ENCODE measurements at places on chromosomes 3 and 15.

DNA sequence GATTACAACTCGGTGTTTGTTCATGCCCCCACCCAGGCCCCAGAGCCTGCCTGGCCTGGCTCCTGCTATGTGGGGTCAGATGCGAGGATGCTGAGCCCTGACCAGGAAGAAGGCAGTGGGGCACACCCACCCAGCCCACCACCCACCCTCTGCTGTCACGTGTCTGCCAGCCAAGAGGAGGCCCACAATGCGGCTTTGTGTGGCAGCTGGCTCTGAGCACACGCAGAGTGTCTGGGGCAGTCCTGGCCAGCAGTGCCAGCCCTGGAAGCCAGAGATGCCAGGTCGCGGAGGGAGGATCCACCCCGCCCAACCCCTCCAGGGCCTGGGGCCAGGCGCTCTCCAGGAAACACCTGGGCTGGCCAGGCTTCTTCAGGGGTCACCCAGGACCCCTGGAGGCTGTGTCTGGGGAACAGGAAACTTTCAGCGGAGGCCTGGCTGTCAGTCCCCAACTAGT lies 26.4 kb upstream of the KLF13 start:
- no peak for DNase-seq

GRCh38 chr3:170651260-170651845 lies 65.5 kb upstream of the SLC7A14 start:
- DNase-seq: no peak

GRCh38 chr15:53910852-53911251 lies 67.4 kb upstream of the UNC13C start:
- no peak for DNase-seq

DNA sequence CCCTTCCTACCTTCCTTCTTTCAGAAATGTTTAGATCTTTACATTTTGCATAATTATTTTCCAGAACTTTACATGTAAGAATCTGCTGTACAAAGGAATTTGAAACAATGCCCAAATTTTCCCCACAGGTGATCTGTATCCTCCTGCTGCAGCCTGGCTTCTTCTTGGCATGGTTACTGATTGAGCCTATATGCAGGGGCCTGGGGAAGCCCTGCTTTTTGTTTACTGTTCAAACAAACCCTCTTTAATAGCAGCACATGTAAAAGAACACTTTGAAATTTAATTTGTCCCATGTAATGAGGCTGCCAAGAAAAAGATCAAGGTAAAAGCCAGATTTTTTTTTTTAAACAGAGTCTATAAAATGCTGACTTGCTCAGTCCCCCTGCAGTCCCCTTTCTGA lies 432.2 kb downstream of the TUSC7 start:
- DNase-seq: no peak

- no peak for DNase-seq
Observed at GRCh38 chr3:131881777-131882176, 153.0 kb downstream of the CPNE4 start.

DNA sequence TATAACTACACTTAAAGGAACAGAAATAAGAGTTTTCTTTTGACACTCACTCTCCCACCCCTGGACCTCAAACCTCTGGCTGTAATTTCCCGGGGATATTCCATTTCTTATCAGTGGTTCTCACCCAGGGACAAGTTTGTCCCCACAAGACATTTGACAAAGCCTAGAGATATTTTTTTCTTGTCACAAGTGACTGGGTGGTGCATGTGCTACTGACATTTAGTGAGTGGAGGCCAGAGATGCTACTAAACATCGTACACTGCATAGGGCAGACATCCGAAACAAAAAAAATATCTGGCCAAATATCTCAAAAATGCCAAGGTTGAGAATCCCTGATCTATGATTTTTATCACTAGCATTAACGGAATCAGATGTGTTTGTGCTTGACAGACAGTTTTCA lies 168.0 kb upstream of the FRMD4B start:
- no peak for DNase-seq
